ENCODE measurements at places on chromosomes 11 and 22.

DNA sequence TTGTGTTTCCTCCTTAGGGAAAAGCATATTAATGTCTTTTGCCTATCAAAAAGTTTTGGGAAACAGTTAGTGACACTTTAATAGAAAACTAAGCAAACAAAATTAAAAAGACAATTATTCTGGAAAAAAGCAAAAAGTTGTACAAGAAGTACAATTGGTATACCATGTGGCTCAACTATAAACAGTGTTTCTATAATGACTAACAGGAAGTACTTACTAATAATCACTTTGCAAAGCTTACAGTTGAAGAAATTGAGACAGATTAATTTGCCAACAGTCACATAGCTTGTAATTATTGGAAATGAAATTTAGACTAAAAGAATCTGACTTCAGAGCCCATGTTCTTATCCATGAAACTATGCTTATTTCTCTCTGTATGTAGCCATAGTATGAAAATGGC is 24.7 kb downstream of the PPME1 start:
- no peak for DNase-seq

DNA sequence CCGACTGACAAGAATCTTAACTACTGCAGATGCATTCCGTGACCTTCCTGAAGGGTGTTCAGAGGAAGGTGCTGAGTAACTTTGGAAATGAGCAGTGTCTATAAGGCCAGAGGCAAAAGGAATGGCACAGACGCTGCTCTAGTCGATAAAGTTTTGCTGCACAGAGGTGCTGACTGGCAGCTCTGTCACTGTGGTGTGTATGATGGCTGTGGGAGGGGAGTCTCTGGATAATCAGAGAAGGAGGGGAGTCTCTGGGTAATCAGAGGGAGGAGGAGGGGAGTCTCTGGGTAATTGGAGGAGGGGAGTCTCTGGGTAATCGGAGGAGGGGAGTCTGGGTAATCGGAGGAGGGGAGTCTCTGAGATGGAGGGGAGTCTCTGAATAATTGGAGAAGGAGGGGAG is 18.4 kb downstream of the PTDSS2 start:
- DNase-seq = no peak

DNA sequence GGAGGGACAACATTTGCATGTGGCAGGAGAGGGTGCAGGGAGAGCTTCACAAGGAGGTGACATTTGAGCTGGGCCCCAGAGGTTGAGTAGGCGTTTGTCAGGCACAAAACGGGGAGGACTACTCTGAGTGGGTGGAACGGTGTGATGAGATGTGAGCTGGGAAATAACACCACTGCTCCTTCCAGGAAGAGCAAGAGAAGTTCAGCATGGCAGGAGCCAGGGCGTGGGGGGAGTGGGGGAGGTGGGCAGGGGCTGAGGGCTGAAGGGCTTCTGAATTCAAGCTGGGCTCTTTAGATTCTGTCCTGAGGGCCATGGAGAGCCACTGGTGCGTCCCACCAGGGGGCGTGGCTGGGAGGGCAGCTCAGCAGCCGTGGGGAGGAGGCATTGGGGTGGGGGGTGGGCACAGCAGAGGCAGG is 54.2 kb downstream of the OTOG start:
- no peak for DNase-seq

DNA sequence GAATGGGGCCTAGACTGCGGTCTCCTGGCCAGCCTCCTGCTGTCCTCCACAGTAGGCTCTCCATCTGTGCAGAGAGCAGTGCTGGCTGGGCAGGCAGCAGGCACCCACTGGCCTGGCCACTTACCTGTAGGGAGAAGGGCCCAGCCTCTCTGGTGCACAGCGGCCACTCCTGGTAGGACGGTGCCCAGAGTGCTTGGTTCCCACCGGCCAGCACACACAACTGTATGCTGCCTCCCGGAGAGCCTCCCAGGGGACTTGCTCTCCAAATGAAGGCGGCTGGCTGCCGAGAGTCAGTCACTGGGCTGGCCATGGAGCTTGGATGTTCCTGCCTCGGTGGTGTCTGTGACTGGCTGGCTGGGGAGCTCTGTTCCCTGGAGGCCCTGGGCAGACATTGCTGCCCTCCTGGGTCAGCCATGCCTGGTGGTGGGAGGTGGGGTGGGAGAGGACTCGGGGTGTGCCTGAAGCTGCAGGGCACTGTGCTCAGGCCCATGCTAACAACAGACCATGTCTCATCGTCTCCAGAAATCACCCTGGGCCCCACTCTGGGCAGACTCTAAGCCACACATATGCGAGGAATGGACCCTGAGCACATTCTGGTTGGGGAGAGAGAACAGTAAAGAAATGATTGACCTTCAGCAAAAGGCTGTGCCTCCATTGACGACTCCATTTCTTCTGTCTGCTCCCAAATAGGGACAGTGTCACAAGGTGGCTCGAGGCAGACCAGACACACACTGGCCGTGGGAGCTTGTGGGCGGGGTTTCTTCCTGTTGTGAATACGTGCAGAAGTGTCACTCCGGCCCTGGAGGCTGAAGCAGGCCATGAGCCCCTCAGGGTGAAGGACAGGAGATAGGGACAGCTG is 350.8 kb downstream of the TBC1D22A start:
- no peak for DNase-seq

GRCh38 chr11:134244593-134244992 is 8.6 kb downstream of the THYN1 start:
- DNase-seq = no peak

DNA sequence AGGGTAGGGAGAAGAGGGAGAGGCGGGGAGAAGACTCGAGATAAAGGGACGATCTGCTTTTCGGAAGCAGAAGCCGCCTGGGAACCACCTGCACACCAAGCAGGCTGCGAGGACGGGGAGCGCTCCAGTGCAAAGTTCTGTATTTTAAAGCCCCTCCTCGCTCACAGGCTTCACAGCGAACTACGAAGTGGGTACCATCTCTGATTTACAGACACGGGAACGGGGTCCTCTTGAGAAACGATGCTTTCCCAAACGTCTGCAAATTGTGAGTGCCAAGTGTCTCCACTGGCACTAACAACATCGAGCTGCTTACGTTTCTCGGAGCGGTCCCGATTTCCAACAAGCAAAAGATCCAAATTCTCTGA is 700 bp upstream of the STX3 start:
- no peak for DNase-seq

DNA sequence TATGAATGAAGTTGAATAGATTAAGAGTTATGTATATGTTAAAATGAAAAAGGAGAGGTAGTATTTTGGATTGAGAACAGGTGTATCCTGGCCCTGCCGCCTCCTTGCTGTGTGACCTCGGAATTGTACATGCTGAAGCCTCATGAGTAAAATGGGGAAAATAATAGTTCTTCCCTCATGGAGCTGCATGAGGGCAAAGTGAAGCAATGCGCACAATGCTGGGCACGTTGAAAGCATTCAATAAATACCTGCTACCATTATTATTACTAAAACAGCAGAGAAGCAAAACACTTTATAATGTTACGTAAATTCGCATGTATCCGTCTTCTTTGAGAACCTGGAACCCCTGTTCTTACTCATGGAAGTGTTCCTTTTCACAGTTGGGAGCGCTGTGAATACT is 5.7 kb downstream of the AMOTL1 start:
- DNase-seq = no peak

DNA sequence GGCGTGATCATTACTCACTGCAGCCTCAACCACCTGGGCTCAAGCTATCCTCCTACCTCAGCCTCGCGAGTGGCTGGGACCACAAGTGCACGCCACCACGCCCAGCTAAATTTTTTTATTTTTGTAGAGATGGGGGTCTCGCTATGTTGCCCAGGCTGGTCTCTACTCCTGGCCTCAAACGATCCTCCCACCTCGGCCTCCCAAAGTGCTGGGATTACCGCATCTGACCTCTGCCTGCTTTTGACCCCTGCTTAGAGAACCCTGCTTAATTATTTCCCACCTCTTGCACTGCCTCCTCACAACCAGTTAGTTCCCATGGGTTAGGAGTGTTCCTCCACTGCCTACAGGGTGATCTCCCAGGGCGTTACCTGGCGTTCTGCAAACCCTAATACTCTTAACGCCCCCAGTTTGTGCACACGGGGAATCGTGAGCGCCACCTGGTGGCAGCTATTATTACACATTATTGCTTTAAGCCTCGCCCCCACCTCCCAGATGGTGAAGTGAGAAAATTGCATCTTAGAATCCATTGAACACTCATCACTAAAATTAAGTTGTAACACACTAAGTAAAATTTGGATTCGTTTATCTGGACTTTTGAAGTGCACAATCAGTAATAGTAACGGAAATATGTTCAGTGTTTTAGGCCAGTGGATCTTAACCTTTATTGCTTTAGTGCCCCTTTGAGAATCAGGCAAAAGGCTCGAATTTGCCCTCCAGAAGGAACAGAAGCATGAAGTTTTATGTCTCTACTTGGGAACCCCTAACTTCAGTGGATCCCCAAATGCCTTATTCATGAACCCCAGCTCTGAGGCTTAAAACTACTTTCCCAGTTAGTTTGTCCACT is 61.4 kb upstream of the ASPHD2 start:
- no peak for DNase-seq

- DNase-seq = peak; percentile 93
These were observed at the start of gene PRDX5 for GRCh38 chr11:64317961-64318765. Gene PRDX5 (plus strand): TSS chr11:64318121. CDS start chr11:64318216, 95 bp downstream.

DNA sequence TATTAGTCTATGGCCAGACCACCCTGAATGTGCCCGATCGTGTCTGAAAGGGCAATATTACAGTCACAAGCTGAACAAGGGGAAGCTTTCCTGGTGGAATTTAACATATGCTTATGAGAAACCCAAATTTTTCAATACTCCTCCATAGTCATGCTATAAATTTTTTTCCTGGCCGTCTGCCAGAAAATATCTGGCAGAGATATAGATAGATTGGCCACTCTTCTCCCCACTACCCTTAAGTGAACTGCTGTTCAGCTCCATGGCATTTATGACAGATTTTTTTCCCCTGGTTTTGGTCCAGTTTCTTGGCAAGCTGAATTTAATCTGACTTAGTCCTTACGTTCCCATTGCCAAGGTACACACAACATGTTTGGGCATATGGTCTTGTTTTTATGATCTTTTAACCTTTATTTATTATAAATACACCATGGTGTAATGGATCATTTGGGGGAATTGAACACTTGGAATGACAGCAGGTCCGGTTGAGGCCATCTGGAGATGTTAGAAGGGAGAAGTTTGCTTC is 328.5 kb downstream of the CNTN5 start:
- no peak for DNase-seq

- DNase-seq = no peak
These were observed 859.0 kb downstream of the FAM181B start for GRCh38 chr11:81874635-81875034.

DNA sequence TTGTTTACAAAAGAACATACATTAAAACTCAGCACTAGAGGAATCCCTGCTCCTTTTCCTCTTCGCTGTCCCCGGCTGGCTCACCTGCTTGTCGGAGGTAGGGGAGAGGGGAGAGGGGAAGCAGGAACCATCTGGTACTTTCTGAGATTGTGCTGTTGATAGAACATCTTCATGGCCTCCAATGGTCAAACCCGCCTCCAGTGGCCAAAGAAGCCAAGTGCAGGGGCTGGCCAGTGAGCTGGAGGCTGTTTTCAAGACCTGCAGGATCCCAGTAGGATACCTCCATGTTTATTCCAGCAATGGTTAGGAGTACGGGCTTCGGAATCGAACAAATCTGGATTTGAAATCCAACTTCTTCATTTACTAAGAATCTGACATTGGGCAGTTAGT is 92.6 kb downstream of the PKNOX2 start:
- no peak for DNase-seq

- DNase-seq = no peak
These were observed 13.7 kb upstream of the DRD2 start for GRCh38 chr11:113488931-113489351.

GRCh38 chr11:68043349-68044144 is 4.7 kb downstream of the TCIRG1 start:
- DNase-seq = no peak

DNA sequence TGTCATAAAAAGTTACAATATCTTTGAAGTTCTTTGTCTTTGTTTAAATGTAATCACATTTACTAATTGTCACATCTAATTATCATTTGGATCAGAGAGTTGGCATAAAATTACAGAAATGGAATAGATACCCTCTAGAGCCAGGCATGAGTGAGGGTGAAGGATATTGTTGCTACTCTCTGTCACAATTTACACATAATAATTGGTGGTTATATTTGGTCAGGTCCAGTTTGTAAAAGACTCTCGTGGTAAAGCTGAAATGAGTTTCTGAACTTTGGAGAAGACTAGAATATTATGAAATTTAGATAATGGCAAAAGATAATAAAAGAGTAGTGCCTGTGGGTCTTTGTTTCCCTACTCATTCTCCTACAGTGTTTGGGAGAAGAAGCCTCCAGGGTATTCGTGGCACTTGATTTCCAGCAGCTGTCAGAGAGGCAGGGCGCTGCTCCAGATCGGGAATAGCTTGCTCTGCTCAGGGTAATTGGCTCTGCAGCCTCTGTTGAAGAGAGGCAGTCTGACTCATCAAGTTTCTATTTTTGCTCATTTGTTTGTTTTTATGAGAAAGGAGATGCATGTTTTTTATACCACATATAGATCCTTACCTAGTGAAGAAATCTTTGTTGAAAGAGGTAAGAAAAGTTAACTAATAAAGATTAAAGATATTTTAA is 349.9 kb downstream of the CNTN5 start:
- DNase-seq = no peak

DNA sequence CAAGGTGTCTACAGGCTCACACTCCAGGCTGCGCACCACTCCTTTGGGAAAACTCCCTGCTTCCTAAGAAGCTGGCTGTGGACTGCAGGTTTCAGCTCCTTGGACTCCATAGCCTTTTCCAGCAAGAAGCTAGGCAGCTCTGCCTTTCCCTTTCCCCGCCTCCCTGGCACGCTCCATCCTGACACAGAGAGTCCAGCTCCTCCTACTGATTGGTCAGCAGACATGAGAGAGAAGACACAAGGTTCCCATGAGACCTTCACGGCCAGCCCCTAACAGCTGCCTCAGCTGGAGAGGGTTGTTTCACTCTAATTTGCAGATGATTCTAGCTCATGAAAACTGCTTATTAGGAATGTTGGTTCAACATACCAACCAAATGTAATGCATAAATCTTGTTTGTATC is 27.6 kb downstream of the TENM4 start:
- DNase-seq = peak; percentile 30

- no peak for DNase-seq
These were observed 6.5 kb downstream of the PIM3 start for GRCh38 chr22:49966774-49967705.

DNA sequence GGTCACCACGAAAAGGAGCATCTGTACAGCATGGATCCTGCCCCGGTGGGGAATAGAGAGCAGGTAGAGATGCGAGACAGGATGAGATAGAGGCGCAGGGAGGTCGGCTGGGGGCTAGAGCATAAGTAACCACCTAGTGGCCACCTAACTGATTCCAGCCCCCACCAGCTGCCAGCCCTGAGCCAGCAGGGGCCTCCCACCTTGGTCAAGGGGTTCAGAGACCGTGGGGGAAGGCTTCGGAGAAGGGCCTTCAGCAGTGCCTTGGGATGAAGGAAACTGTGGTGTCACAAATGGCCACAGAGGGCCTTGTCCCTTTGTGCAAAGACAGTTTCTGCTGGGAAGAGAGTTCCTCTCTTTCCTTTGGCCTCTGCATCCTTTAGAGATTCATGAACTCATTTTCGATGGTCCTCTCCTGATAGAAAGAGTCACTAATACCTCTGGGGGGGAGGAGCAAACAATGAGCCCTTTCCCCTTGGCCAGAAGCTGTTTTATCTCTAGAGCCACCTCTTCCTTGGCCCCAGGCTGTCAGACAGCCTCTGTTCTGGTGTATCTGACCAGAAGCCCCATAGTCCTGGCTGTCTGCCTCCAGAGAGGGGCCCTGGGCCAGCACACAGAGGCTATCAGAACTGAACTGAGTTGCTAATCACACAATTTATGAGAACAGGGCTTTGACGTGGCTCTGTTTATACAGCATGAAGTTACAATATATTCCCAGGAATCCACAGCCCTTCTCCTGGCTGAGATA is 146.0 kb downstream of the PARVA start:
- DNase-seq = no peak

GRCh38 chr11:121210445-121211080 is 82.0 kb upstream of the SC5D start:
- DNase-seq = no peak
